Right ventricle myocardium superior (tissue), 1 donor: ENCODE measurements at places on chromosomes 3 and 15. TPM values are rescaled to one million over a fixed set of nuclear protein-coding genes. Genes with fewer than 3 reads are reported as not detected.

Gene CCR9
- not detected for total RNA-seq

Gene SLC2A2
- not detected for total RNA-seq

Gene TM4SF1
- 110 TPM for total RNA-seq

Gene ZNF385D
- 2.2 TPM for total RNA-seq

Gene FBN1
- 39.4 TPM for total RNA-seq

Gene NR1I2
- 0.11 TPM for total RNA-seq

Gene CCR4
- 0.08 TPM for total RNA-seq

Gene PPP2R3A
- total RNA-seq = 98.1 TPM

GRCh38 chr3:114437897-114438296 lies 144.1 kb downstream of the TIGIT start:
- DNase-seq = no peak

GRCh38 chr3:123353850-123354233 lies 95.0 kb downstream of the ADCY5 start:
- DNase-seq = no peak

- no peak for DNase-seq
Observed at GRCh38 chr3:177816667-177817208, 619.5 kb upstream of the TBL1XR1 start.

DNA sequence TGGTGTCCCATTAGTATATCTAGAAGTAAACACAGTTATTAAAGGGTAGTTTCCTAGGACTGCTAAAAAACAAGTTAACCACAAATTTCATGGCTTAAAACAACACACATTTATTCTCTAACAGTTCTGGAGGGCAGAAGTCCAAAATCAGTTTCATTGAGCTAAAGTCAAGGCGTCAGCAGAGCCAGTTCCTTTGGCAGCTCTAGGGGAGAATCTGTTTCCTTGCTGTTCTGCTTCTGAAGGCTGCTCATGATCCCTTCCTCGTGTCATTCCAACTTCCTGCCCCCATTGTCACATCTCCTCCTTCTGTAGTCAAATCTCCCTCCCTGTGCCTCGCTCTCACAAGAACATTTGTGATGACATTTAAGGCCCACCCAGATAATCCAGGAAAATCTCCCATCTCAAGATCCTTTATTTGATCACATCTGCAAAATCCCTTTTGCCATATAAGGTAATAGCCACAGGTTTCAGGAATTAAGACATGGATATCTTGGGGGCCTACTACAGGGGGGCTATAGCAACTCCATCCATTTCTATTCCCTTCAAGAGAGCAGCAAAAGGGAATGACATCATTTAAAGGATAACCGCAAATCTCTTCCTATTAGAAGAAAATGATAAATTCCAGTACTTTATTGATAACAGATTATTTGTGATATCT lies 50.1 kb downstream of the GPR176 start:
- DNase-seq = no peak

DNA sequence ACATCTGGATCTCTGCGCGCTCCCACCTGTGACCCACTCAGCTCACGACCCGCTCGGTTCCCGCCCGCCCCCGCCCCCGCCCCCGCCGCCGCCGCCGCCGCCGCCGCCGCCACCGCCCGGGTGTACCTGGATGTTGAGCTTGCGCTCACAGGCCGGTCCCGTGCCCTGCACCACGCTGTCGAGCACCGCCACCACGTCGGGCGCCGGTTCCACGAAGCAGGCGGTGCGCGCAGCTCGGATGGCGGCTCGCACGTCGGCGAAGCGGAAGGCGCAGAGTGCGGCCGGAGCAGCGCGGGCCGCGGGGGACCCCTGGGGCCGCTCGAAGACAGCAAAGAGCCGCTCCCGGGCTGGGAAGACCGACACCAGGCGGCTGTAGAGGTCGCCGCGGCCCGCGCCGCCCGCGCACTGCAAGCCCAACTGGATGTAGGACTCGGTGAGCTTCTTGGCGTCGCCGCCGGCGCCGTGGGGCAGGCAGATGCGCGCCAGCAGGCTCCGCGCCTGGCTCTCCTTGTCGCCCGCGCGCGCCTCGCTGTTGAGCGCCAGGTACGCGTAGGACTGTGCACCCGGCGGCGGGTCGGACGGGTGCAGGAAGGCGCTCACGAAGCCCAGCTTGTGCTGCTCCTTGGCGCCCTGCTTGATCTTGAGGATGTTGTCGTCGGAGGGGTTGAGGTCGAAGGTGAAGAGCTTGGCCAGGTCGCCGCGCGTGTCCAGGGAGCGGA lies 1.1 kb downstream of the PLXND1 start:
- peak; percentile 79 for DNase-seq

DNA sequence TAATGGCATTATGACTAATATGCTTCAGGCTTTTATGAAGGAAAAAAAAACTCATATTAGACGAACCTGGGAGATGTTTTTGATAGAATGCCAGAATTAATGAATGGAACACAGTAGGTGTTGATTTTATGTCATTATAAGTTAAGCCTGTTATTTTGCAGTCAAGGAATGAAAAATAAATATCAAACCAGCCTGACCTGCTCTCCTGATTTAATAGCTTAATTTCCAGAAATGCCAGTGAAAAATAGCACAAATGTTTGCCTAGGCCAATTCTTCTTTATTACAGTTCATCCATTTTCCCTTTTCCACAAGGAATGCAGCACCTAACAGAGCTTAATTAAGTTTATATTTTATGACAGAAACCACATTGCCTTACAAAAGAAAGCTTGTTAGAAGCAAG lies 292.0 kb downstream of the TBL1XR1 start:
- DNase-seq = no peak

GRCh38 chr15:99686290-99686689 lies 46.9 kb downstream of the LYSMD4 start:
- no peak for DNase-seq

DNA sequence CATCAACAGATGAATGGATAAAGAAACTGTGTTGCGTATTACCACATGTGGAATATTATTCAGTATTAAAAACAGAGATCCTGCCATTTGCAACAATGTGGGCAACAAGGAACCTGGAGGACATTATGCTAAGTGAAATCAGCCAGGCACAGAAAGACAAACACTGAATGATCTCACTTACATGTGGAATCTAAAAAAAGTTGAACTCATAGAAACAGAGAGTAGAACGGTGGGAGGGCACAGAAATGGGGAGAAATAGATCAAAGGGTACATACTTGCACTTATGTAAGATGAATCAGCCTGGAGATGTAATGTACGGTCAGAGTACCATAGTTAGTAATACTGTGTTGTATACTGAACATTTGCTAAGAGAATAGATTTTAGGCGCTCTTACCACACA lies 29.8 kb upstream of the MUC13 start:
- DNase-seq = no peak
